ENCODE measurements at places on chromosomes 7 and 10. TPM values are rescaled to one million over a fixed set of nuclear protein-coding genes. Genes with fewer than 3 reads are reported as not detected.

CCL24 gene
- total RNA-seq: not detected

CD36 gene
- 533 TPM for total RNA-seq

ZNF365 gene
- total RNA-seq: under 0.01 TPM

ACTR3C gene
- 1.6 TPM for total RNA-seq

MET gene
- total RNA-seq: 26.1 TPM

FAM237B gene
- total RNA-seq: not detected

PRLHR gene
- total RNA-seq: not detected

IGFBP1 gene
- total RNA-seq: not detected

CADPS2 gene
- total RNA-seq: 12.5 TPM

C10orf67 gene
- under 0.01 TPM for total RNA-seq

ASCC1 gene
- 21.4 TPM for total RNA-seq

VIPR2 gene
- total RNA-seq: 6.3 TPM

NCF1 gene
- total RNA-seq: 1.6 TPM

MYL10 gene
- total RNA-seq: 8.4 TPM

WNT16 gene
- total RNA-seq: 1.0 TPM

SCIN gene
- total RNA-seq: 1.0 TPM

AKR1C2 gene
- 4.2 TPM for total RNA-seq

SPDYE18 gene
- not detected for total RNA-seq

PILRA gene
- total RNA-seq: 1.6 TPM

GRM3 gene
- total RNA-seq: under 0.01 TPM

WEE2 gene
- total RNA-seq: not detected

COX19 gene
- total RNA-seq: 12.0 TPM

SYT15 gene
- total RNA-seq: 1.0 TPM

AOC1 gene
- under 0.01 TPM for total RNA-seq

GNAI1 gene
- 25.6 TPM for total RNA-seq

PTN gene
- 21.9 TPM for total RNA-seq

IKZF1 gene
- 2.1 TPM for total RNA-seq

PRSS37 gene
- not detected for total RNA-seq

UPK3B gene
- not detected for total RNA-seq

ZDHHC4 gene
- 68.9 TPM for total RNA-seq

GRID2IP gene
- not detected for total RNA-seq

TLL2 gene
- total RNA-seq: 0.52 TPM

SH2D4B gene
- under 0.01 TPM for total RNA-seq

TMEM176B gene
- 18.3 TPM for total RNA-seq

ZPBP gene
- not detected for total RNA-seq

Data from skeletal muscle tissue (tissue), 5 donors.